ENCODE measurements at places on chromosomes 6 and 20. TPM values are rescaled to one million over a fixed set of nuclear protein-coding genes. Genes with fewer than 3 reads are reported as not detected.

SLC17A1 gene
- total RNA-seq: not detected

SEL1L2 gene
- not detected for total RNA-seq

RIPOR2 gene
- 2.9 TPM for total RNA-seq

GRCh38 chr6:168299541-168300511 is 19.8 kb downstream of the DACT2 start:
- no peak for DNase-seq

DNA sequence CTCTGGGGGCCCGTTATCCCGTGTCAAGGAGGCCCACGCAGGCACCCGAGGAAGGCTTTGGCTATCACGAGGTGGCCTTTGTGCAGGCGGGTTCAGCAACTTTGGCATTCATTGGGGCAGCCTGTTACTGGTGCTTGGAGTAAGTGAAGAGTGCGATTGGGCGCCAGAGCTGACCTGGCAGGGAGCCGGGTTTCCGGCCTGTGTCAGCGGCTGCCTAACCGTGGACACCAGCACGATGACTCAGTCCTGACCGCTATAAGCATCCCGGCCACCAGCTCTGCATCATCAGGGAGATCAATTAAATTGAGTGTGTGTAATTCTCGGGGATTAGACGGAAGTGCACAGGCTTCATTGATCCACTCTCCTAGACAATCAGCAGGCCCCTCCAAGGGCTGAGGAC is 45.9 kb downstream of the CDH4 start:
- DNase-seq: peak; percentile 2

DNA sequence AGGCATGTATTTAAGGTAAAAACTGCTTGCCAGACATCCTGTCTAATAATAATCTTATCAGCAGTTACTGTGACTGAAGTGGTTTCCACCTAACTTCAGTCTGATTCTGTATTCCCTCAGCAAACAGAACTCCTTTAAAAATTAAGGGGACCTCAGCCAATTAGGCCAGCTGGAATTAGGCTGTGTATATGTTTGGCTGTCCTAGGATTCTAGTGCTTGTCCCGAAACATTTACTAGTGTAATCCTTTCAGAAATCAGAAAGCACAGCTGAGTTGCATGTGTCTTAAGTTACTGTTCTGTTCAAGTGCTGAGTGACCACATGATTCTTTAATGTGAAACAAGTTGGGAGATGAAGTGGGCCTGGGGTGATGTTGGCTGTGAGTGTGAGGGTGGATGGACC is 120.9 kb upstream of the SUPT3H start:
- no peak for DNase-seq

DNA sequence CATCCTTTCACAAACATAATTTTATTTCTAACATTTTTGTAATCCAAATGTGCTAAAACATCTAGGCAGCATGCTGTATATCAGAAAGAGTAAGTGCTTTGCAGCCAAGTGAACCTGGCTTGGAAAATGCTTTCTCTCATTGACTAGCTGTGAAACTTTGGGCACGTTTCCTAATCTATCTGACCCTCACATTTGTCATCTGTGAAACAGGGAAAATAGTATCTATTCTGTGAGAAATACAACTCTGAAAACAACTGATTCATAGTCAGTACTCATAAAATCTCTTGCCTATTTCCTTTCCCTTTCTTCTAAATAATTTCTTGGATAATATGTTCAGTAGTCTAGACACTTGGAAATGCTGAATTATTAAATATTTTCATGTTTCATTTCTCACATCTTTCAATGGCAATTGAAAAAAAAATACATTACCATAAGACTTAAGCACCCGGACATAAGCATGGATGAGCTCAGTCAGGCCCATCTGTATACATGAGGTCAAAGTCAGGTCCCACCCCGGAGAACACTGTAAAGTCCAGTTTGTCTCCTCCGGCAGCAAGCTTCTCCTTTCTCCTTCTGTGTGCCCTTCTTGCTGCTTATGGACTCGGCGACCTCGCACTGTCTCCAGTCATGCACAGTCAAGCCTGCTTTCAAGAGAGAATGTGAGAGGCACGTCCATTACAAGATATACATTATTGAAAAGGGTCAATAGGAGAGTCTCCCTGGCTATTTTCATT is 455.0 kb upstream of the SOX4 start:
- no peak for DNase-seq

DNA sequence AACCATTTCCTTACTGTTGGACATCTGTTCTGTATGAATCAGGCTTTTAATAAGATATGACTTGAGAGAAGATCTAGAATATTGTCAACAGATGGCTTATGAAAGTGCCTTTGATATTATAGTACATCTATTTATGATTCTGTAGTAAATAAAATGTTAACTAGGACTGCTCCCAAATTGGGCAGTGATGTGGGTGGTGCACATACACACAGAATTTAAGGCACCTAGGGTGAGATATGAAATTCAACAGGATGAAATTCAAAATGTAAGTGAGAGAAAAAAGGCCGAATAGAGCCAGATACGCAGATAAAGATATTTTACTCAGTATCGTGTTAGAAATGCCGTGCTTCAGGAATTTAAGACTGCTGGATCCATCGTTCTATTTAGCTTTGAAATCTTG is 26.3 kb downstream of the FAM50B start:
- no peak for DNase-seq

GRCh38 chr20:17036541-17036940 is 190.3 kb upstream of the PCSK2 start:
- DNase-seq: no peak

GRCh38 chr6:14123386-14124111 is 6.0 kb downstream of the CD83 start:
- DNase-seq: no peak

DNA sequence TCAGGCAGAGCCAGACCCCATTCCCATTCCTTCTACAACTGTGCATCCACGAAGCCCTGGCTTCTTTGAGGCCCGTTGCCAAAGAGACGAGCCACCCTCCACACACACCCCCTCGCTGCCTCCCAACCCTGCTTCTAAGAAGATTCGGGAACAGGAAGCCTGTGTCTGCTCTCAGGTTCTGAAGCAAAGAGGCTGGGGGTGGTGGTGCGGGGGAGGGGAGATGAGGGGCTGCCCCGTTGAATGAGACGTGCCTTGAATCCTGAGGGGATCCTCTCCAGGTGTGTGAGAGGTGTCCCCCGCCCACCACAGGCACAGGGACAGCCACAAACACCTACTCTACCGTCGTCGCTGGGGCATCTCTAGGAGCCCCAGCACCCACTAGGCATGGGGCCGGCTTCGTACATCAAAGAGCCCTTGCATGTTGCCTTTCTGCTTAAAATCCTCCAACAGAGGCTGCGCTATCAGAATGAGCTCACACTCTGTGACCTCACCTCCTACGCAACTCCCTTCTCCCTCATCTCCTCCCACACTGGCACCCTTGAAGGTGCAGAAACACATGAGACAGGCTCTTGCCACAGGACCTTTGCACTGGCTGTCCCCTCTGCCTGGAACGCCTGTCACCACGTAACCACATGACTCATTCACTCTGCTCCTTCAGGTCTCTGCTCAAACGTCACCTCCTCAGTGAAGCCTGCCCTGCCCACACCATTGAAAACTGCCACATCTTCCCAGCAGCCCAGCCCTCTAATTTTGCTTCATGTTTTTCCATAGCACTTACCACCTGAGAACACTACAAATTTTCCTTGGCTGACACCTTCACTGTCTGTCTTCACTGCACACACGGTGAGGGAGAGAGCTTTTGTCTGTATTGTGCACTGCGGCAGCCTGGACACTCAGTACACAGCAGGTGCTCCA is 58.5 kb downstream of the PREX1 start:
- no peak for DNase-seq

- no peak for DNase-seq
Observed at GRCh38 chr20:56376331-56376730, 15.7 kb downstream of the AURKA start.

DNA sequence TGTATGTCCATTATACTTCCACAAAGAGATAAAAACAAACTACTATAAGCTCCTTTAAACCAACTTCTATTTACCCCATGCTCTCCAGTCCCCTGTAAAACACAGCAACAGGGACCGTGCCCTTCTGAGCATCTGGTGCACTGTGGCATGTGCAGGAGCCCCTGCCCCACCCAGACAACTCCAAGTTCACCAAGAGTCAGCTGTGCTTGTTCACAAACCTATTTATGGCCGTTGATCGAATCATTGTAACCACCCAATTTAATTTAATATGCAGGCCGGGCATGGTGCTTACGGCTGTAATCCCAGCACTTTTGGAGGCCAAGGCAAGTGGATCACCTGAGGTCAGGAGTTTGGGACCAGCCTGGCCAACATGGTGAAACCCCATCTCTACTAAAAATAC is 13.7 kb upstream of the BLCAP start:
- no peak for DNase-seq

- DNase-seq: no peak
Observed at GRCh38 chr6:44176130-44176761, 17.6 kb downstream of the CAPN11 start.

DNA sequence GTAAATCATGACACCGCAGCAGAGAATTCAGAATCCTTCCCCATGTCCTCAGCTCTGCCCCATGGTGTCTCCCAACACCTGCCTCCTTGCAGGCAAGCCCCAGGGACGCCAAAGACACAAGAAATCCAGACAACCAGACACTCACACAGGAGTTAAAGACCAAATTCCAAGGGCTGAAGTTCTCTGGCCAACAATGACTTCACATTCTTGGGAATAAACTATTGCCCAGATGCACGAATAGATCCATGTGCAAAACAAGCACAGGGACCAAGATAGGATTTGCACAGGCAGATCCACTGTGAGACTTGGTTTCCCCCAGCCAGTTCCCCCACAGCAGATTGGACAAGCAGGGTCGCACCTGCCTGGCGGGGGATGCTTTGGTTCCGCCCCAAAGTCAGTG is 246.7 kb downstream of the SOD2 start:
- DNase-seq: no peak

- DNase-seq: no peak
Observed at GRCh38 chr20:47922269-47922668, 137.0 kb upstream of the SULF2 start.

DNA sequence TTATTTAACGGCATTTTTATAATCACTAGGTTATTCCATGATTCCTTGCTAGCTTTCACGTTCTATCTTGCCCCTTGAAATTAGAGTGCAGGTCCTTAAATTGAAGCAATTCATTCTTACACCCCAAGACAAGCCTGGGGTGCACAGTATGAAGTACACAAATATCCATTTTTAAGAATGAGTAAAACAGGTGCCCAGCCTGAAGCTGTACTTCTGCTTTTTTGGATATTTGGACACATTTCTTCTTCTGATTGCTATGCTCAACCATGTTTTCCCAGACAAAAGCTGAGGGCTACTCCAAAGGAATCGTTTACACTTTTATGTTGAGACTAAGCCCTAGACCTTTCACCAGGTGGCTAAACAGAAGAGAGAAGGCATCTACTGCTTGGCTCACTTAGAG is 7.9 kb upstream of the TAGAP start:
- no peak for DNase-seq

GRCh38 chr20:4112481-4113421 is 97.4 kb upstream of the RNF24 start:
- peak; percentile 64 for DNase-seq

GRCh38 chr20:5584678-5585077 is 165.5 kb upstream of the SHLD1 start:
- DNase-seq: no peak
